ENCODE measurements at places on chromosomes 13 and 19. TPM values are rescaled to one million over a fixed set of nuclear protein-coding genes. Genes with fewer than 3 reads are reported as not detected.

DNA sequence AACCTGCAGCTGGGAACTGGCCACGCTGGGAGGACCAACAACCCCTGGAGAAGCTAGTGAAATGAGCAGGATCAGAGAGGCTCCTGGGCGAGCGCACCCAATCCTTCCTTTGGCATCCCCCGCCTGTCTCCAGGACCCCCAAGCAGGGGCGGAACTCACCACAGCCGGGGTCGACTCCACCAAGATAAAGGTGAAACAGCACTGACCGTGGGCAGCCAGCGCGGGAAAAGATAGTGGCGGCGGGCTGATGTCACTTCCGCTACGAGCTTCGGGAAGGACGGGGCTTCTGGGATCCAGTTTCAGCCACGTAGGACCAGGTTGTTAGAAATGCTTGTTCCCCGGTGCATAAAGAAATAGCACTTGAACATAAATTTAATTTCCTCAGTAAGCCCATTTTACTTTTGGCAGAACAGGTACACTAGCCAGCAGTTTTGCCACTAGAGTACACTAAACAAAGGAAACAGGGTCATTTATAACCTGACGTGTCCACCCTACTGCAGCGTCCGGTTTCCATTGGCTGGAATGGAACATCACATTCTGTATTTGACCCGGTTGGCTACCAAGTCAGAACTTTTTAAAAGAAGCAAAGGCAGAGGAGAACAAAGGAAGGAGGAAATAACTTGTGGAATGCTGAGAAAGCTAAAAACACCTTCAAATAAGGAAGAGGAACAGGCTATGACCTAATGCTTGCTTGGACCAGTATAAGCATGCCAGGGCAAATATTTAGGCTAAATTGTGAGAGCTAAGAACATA is 25.5 kb upstream of the ZNF562 start:
- DNase-seq = no peak
- H3K36me3 ChIP-seq = no peaks in the 10 kb centered on the region
- no peaks in the 10 kb centered on the region for H3K27me3 ChIP-seq
- H3K4me1 ChIP-seq = no peaks in the 10 kb centered on the region
- H3K4me3 ChIP-seq = no peak overlapping the region

DNA sequence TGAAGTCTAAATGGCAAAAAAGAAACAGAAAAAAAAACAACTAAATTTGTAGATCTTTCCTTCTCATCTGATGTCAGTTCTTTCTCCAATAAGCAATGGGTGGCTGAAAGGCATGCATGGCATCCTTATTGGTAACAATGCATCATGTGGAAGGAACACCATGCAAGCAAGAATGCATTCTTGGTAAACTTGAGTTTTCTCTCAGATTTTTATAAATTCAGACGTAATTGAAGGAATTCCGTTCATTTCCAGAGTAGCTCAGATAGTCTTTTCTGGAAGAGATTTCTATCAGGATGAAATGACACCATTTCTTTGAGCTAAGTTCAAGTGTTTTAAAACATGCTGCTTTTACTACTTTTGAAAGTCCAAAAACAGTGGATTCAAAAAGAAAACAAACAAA is 373.0 kb downstream of the COG6 start:
- no peak overlapping the region for H3K27ac ChIP-seq
- H3K27me3 ChIP-seq = no peaks in the 10 kb centered on the region
- H3K4me3 ChIP-seq = no peak overlapping the region
- H3K4me1 ChIP-seq = peaks cover 42% of the 10 kb centered on the region
- DNase-seq = no peak

DNA sequence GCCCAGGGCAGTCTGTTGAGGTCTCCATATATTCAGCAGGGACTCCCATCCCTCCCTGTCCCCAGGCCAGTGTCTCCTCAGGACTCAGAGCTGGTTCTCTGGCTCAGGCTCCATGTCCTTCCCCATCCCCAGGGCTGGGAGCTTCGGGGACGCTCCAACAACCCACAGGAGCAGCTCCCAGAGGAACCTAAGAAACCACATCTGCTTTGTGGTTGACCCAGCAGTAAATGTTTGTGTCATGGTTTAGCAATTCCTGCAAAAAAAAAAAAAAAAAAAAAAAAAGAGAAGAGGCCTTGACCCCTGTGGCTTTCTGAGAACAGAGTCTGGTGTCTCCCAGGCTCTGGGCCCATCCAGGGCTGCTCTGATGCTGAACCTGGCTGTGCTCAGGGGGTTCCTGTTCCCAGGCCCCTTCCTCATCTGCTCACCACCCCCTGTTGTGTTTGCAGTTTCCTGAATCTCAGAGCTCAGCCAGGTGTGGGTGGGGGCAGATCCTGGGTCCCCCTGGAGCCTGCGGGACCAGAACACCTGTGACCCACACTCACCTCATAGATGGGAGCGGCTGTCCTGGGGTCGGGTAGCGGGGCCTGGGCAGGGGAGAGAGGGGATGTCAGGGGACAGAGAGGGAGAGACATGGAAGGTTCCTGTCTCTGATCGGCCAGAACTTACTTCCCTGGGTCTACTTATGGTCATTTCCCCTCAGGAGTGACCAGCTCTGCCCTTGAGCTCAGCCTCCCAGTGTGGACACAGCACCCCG is 25.2 kb upstream of the CEACAM1 start:
- DNase-seq = no peak
- peaks cover 2% of the 10 kb centered on the region for H3K4me1 ChIP-seq
- H3K27ac ChIP-seq = no peak overlapping the region
- no peak overlapping the region for H3K4me3 ChIP-seq
- peaks cover 26% of the 10 kb centered on the region for H3K27me3 ChIP-seq
- H3K36me3 ChIP-seq = no peaks in the 10 kb centered on the region

Gene CEBPA
- 0.73 TPM for total RNA-seq

Measured in activated T-helper 2 cell treated with anti-CD3 and anti-CD28 coated beads, Interferon-gamma antibody, Interleukin-2, Interleukin-4, amounts not matched to agents 10 μg/mL and 5 μg/mL and 100 μg/mL, durations not matched to agents 14 hours and 24 hours and 36 hours (primary cell).